Fibroblast of skin of left biceps (primary cell): ENCODE measurements at places on chromosomes 2 and 18.

- DNase-seq, result no peak
Observed at GRCh38 chr2:105952131-105952530, 207.4 kb downstream of the NCK2 start.

GRCh38 chr2:140436936-140437335 is 1656.7 kb upstream of the NXPH2 start:
- no peak for DNase-seq

DNA sequence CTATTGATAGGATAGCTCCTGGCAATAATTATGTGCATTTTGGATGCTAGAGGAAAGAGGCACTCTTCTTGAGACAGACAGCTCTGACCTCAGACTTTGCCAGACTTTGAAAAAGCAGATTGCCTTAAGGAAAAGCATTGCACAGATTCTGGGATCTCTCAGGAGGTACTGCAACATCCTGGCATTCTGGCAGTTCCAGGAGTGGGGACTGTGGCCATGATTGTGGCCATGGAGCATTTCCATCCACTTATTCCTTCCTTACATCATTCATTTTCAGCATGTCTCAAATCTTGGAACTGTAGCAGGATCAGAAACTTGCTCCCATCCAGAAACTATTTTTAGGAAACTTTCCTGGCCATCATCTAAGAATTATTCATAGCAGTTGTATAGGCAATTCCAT is 144.9 kb upstream of the FOSL2 start:
- DNase-seq, result no peak

GRCh38 chr2:196677404-196677803 is 37.9 kb downstream of the CCDC150 start:
- no peak for DNase-seq

DNA sequence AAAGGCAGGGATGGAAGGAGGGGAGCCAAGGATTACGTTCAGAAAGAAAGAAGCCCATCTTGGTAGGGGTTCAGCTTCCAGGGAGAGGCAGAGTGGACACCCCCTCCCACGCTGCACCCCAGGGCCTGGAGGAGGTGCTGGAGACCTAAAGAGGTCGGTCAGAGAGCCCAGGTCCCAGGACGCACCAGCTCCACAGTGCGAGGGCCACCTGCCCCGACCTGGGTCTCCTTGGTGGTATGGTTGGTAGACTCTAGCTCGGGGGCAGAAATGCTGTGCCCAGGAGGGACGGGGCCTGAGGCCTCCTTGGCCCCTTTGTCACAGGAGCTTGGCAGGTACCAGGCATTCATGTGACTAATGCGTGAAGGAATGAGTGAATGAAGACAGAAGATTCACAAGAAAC is 87.1 kb upstream of the RAB6C start:
- no peak for DNase-seq

DNA sequence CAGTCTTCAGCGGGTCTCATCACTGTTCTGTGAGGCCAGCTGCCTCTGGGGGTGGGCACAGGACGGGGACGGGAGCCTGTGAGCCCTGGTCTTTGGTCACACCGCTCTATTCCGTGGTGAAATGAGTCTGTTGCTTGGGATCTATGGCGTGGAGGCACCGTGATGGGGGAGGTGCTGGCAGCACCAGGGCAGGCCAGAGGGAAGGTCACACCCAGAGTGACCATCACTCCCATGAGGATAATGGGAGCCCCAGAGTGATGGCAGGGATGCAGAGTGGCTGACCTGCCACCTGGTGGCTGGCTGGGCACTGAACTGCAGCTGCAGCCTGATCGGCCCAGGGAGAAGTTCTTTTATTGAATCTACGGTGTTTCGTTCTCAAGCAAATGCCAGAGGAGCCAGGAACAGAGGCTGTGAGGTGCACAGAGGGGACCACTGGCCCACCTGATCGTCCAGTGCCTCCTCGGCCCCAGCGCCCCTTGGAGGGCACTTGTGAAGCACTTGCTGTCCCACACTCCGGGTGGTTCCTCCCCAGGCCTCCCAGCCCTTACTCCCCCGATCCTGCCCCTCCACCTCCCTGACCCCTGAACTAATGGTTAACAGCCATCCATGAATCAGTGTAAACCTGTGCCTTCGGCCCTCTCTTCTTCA is 17.9 kb downstream of the KCNIP3 start:
- DNase-seq, result no peak

DNA sequence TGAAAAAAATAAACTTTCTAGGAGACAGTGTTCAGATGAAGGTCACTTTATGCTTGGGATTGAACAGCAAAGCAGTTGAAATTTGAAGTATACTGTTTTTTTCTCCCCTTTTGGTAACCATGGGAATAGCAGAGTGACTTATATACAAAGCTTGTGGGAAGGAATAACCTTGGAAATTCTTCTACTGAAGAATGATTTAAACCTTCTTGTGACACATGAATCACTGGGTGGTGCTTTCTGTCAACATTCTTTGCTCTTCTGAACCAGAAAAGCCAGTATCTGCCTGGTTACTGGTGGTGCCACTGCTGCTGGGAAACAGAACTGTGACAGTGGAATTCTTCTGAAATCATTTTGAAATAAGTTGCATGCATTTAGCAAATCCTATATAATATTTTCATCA is 39.4 kb upstream of the RND3 start:
- DNase-seq, result peak; percentile 54

DNA sequence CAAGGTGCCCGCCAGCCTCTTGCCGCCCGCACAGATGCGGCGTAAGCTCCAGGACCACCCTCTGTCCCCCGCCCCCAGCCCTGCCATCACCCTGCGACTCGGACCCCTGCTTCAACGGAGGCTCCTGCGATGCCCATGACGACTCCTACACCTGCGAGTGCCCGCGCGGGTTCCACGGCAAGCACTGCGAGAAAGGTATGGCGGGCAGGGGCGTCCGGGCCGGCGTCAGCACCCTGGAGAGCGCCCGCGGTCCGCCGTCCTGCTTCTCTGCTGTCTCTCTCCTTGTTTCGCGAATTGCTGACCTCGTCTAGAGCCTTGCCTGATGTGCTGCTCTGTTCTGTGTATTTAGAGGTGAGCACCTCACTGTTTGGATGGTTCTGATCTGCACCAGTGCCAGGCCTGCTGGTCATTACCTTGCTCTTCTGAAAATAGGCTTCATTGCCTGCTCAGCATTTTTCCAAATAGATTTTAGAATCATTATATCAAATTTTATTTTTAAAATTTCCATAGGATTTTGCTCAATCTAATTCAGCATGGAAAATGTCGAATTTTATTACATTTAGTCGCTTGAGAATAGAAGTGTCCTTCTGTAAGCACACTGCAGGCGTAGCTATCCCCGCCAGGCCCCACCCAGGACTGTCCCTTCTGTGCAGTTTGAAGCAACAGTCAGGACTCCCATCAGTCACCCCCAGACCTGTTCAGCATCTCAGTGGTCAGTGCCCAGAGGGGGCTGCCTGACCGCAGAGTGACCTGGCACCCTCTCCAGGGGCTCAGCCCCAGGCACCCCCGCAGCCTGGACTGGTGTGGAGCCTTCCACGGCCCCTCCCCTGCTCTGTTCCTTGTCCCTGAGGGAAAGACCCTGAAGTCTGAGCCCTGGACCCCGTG is 51.6 kb downstream of the SNED1 start:
- DNase-seq, result no peak

DNA sequence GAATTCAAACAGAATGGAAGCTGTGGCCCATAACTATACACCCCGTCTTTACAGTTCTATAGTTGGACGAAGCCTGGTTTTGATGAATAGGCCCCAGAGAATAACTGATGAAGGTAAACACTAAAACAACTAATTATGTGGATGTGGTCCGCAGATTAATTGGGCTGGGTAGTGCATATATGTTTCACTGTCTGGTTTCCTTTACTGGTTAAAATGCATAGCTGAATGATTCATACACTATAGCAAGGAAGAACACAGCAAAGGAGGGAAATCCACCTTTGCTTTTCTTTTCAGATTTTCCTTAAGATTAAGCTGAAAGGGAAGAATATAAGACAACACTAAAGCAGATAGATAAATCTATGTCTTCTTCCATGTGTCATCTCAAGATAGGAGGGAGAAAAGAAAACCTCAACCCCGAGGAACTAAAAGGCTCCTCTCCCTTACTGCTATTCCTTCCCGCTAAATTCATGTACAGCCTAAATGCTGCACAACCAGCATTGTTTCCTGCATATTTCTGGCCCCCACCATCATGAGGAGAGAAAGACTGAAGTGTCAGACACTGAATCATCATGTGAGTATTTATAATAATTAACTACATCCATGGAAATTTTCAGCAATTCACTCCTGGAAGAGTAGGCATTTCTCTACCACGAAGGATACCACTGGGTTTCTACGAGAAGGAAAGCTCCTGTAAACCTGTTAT is 297.1 kb upstream of the CCDC68 start:
- peak; percentile 62 for DNase-seq

DNA sequence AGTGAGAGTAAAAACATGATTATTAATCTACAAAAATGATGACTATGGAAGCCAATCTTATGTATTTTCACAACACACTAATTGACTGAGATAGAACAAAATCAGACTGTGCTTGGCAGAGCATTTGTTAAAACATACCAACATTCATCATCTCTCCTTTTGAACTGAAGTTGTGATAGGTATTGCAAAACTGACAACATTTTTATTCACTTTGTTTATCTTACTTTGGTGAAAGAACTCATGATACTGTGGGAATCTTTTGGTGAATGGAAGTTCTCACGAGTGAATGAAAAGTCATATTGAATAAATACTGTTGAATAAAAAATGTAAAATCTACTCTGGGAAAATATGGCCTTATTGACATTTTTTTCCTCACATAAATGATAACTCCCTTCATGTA is 1430.2 kb upstream of the PIK3C3 start:
- no peak for DNase-seq

DNA sequence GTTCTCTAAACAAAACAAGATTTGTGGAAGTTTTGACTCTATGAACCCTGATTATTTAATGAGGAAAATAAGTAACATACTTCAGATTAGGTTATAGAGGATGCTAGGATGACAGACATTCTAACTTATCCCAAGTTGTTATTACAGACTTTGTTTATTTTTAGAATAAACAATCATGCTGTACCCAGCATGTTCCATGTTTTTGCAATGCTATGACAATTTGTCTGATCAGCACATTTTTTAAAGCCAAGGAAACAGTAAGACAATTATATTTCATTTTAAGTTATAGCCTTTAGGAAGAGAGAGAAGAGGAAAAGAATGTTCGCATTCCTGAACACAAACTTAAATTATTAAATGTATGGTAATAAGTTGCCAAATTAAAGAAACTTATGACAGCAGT is 119.8 kb downstream of the KYNU start:
- DNase-seq, result no peak

- DNase-seq, result no peak
Observed at GRCh38 chr2:216915557-216916150, 55.8 kb upstream of the TNP1 start.

GRCh38 chr18:48785736-48786454 is 164.9 kb downstream of the SMAD7 start:
- no peak for DNase-seq

- no peak for DNase-seq
Observed at GRCh38 chr2:66982766-66983165, 414.4 kb upstream of the ETAA1 start.

DNA sequence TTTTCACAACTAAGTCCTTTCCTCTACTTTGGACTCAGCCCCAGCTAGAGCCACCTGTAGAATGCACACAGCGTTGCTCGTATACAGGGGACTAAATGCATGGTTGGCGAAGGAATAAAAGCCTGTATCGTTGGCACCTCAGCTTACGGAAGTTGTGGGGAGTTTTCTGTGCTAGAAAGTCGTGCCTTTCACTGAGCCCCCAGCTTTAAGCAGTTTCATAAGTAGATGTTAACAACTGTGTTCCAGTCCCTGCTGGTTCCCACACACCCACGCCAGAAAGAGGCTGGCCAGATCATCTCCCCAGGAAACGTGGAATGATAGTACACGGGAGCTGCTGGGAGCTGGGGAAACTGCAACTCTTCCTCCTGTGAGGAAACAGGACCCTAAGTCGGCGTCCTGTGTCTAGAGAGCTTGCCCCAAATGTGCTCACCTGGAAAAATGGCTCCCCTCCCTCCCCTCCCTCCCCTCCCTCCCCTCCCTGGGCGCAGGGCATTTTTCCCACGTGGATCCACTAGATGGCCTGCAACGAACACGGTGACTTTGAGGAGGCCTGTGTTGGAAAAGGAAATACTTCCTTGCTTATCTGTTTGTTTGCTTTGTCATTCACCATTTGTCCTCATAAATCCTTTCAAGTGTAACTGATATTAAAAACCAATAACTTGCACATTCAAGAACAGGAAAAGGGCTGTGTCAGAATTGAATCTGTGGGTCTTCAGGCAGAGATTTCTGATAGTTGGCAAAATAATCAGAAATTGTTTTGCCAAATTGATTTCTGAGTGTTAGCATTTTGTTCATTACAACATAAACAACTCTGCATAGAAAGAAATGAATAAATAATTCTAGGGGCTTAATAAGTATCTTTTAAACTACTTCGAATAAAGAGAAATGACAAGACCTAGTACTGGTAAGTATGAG is 43.9 kb upstream of the RFX8 start:
- no peak for DNase-seq

GRCh38 chr2:84816426-84817026 is 64.4 kb downstream of the TRABD2A start:
- no peak for DNase-seq

GRCh38 chr2:127074358-127074757 is 32.6 kb downstream of the BIN1 start:
- no peak for DNase-seq

DNA sequence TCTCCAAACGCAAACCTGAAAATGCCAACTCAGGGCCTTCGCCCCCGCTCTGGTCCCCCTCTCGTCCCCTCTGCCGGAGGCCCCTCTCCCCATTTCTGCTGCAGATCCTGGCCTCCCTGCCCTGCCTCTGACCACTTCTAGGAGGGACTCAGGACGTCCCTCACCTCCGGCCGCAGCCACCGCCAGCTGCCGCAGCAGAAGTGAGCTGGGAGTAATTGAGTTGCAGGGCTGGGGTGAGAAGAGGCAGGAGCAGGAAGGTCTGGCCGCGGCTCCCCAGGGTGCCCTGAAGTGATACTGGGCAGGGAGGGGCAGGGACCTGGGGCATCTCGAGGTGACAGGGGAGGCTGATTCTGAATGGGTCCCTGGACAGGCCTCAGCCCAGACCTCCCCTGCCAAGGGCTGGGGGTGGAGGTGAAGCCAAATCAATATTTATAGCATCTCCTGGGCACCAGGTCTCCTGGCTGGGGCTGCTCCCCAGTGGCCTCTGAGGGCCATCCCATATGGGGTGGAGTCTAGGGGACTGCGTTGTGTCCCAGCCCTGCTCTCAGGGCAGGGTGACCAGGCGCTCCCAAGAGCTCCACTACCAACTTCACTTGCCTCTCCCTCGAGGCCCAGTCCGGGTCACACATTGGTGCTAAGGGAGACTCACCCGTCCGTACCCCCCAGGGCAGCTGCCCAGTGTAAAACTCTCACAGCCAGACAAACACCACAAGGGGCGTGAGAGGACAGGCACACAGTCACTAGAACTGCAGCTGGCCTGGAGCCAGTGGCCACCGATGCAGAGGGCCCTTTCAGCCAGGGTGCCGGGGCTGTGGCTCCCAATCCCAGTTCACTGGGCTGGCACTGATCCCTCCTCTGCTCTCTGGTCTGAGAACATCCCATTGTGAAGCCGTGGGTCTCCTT is 33.0 kb downstream of the KCNIP3 start:
- no peak for DNase-seq

GRCh38 chr2:44679990-44680389 is 261.5 kb upstream of the SIX3 start:
- no peak for DNase-seq
